Activated T-helper 1 cell treated with Interleukin-2 at 50 U/mL for 16 hours (primary cell): ENCODE measurements at places on chromosomes 4 and X.

- no peak for DNase-seq
Observed at GRCh38 chr4:44988011-44988410, 261.7 kb upstream of the GNPDA2 start.

GRCh38 chr4:179698321-179698720 lies 2256.1 kb upstream of the AGA start:
- no peak for DNase-seq

GRCh38 chr4:182577411-182577810 lies 334.2 kb downstream of the TENM3 start:
- DNase-seq, result no peak

GRCh38 chr4:129378364-129378763 lies 282.4 kb downstream of the C4orf33 start:
- no peak for DNase-seq

- no peak for DNase-seq
Observed at GRCh38 chr4:169567916-169568315, 44.5 kb downstream of the NEK1 start.

DNA sequence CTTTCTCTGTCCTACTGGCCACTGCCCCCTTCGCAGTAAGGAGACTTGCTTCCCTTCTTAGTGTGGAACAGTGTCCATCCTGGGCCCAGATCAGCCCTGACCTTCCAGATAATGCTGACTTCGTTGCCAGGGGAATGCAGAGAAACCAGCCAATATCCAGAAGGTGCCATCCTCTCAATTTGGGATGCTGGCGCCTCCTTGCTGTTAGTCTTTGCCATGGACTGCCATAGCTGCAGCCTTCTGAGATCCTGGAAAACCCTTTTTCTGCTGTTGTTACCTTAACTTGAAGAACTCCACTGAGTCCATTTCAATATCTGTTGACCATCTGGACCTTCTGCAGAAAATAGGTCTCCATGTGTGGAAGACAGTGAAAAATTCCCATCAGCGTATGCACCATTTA lies 21.8 kb downstream of the RAI2 start:
- DNase-seq, result no peak

GRCh38 chrX:101417190-101417589 lies 9.2 kb downstream of the HNRNPH2 start:
- DNase-seq, result no peak

- no peak for DNase-seq
Observed at GRCh38 chr4:81807386-81807785, 335.7 kb upstream of the RASGEF1B start.

DNA sequence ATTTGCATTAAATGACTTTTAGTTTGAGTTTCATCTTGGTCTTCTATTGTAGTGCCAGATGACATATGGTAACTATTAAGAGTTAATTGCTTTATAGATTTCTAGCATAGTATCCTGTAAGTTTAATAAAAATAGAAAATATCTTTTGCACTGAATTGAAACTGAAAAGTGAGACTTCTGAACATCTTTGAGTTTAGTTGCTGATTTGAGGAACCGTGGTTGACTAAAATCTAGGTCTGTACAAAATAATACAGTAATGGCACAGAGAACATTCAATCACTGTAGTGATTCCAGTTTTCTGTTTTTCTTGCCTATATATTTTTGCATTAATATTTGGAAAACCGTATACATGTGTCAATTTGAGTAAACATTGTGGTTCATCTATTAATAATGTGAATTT lies 60.7 kb downstream of the SPATA4 start:
- DNase-seq, result no peak

GRCh38 chrX:154981116-154981411 lies 41.5 kb downstream of the F8 start:
- no peak for DNase-seq

- no peak for DNase-seq
Observed at GRCh38 chr4:165351359-165352130, 24.1 kb downstream of the MSMO1 start.

GRCh38 chr4:187598196-187598595 lies 397.4 kb upstream of the ZFP42 start:
- DNase-seq, result no peak

GRCh38 chrX:125202591-125203248 lies 117.0 kb upstream of the TEX13C start:
- no peak for DNase-seq

GRCh38 chr4:112516471-112517066 lies 589 bp upstream of the NEUROG2 start:
- no peak for DNase-seq
